ENCODE measurements at places on chromosomes 3 and 15.

- no peak for DNase-seq
Observed at GRCh38 chr15:69237718-69238117, 61.0 kb upstream of the PAQR5 start.

DNA sequence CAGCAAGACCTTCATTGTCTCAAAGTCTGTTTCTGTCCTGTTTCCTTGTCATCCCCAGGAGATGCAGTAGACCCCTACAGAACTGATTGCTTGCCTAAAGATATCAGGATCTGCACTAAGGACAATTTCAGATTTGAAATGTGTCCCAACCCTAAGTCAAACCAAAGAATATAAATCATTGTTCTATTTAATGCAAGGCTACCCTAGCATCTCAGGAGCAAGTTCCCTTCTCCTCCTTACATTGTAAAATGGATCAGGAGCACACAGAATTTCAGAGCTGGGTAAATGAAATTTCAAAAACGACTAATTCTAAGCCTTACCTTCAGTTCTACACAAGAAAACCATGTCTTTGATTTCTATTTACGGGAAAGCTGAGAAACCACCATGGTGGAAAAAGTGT, 360.9 kb upstream of the KCNH8 start:
- no peak for DNase-seq

DNA sequence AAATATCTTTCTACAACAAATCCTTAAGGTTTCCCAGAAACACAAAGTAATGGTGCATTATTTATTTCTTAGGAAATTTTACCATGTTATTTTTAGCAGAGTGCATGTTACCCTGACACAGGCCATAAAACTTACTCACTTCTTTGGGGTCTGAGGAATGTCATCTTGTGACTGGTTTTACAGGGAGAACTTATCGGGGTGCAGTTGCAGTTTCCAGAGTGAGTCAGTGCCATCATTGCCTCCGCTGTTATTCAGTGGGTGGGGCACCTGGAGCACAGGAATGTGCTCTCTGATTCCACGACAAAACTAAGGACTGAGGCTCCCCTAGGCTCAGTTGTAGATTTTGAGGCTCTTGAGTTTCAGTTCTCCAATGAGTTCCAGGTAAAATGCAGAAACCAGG, 11.1 kb upstream of the GREM1 start:
- no peak for DNase-seq

DNA sequence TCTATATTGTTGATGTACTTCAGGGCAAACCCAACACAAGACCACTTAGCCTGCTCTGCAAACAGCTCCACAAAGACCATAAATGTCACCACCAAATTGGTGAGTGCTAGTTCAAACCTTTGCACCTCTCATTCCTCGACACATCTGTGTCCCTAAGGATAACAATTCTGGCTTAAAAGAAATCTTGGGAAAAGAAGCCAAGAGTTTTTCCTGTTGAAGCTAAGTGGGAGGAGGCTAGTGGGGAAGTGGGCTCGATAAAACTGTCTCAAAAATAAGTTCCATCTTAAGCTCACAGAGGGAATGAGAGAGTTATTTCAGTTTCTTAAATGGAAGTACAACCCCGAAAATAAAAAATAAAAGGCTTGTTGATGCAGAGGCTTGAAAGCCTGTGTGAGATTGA, 40.4 kb upstream of the PRICKLE2 start:
- DNase-seq, result no peak

GRCh38 chr3:37967260-37967881, 23.2 kb upstream of the VILL start:
- DNase-seq, result peak; percentile 6
